Activated T-cell treated with anti-CD3 and anti-CD28 coated beads for 48 hours (primary cell): ENCODE measurements at places on chromosomes 6 and 20.

DNA sequence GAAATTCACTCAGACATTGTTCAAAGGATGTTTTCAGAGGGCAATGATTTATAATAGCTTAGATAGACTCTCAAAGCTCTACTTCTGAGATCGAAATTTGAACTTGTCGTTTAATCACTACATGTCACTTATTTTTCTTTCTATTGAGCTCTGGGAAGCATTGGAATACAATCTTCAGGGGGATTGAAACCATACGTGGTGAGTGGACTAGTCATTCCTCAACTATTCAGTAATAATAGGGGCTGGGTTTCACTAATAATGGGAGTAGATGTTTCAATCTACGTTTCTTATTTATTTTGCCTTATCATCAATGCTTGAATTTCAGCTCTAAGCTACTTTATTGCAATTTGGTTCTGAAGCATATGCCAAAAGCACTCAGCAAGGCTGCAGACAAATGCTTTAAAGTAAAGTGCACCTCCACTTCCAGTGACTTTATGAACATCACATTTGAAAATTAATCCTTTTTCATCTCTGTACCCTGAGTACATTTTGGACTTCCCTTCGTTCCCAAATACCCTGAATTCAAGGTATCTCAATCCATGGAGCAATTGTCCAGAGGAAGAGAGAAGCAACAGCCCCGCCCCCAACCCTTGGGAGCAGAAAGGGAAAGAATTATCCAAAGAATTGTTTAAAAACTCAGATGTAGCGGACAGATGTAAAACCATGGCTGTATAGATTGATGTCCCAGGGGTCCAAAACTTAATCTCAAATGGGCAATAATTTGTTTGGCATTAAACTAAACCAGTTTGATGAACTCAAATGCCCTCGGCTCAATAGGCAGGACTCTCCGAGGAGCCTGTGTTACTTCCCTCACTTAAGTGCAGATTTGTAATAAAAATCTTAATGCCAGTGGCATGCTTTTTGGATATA, 68.1 kb downstream of the HFE start:
- DNase-seq, result no peak

GRCh38 chr6:44297063-44298038, 15.8 kb downstream of the AARS2 start:
- peak; percentile 47 for DNase-seq

GRCh38 chr6:176766-177165, 115.5 kb upstream of the DUSP22 start:
- DNase-seq, result no peak

- DNase-seq, result no peak
These were observed 579.0 kb upstream of the BTBD3 start for GRCh38 chr20:11338496-11339306.

GRCh38 chr6:55941702-55942101, 66.3 kb upstream of the BMP5 start:
- no peak for DNase-seq

- no peak for DNase-seq
These were observed 21.4 kb downstream of the BCAS1 start for GRCh38 chr20:54048891-54049545.

DNA sequence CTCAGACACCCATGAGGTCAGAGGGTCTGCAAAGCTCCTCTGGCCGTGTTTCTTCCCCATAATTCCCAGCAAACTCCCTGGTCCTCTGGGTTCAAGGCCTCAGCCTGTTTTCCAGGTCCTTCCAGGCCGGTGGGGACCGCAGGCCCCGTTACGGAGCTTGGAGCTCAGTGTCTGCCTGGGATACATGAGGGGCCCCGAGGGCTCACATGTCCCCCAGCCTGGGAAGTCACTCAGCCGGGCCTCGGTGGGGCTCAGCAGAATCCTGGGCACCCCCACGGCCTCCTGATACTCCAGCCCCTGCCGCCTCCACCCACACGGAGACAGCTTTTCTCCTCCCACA, 3.4 kb upstream of the SULF2 start:
- no peak for DNase-seq

DNA sequence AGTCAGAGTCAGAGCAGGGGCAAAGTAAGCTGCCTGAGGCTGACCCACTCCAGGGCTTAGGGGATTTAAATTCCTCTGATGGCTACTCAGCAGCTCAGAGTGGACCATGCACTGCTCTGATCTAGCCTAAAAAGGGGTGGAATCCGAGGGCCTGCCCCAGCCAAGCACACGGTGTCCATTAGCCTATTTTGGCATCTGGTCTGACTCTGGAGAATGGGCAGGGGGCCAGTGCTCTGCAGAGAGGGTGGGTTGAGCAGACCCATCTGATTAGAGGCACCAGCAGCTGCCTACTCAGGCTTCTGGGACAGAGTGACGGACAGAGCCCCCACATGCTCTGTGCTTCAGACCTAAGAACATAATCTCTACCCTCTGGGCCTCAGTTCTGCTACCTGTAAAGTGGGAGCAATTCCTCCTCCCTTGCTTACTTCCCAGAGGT, 25.9 kb upstream of the TGM2 start:
- no peak for DNase-seq

DNA sequence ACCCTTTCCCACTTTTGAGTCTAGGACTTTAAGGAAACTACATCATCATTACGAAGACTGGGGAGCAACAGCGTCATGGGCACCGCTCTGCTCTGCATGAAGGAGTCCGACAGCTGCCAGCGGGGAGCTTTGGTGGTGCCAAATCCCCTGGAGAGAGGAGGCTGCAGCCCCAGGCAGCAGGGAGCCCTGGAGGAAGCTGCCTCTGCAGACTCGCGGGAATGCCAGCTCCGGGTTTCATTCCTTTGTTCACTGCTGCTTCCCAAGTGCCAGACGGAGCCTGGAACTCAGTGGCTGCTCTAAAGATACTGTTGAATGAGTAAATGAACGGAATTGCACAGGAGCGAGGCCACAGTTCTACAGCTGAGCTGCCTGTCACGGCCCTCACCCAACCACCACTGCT, 196.5 kb upstream of the THBS2 start:
- no peak for DNase-seq

DNA sequence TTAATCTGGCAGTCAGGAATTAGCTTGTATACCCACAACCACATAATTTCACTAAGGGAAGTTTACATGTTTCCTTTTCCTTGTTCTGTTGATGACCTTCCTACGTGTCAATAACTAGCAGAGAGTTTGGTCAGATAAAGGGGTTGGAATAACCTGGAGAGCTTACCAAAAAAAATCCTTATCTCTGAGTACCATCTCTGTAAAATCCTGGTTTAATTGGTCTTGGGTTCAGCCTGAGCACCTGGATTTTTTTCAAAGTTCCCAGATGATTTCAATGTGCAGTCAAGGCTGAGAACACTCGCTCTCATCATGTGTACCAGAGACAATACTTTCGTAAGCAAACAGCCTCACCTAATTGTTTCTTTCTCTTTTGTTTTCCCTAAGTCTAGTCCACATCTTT, 483.8 kb upstream of the FLRT3 start:
- DNase-seq, result no peak

DNA sequence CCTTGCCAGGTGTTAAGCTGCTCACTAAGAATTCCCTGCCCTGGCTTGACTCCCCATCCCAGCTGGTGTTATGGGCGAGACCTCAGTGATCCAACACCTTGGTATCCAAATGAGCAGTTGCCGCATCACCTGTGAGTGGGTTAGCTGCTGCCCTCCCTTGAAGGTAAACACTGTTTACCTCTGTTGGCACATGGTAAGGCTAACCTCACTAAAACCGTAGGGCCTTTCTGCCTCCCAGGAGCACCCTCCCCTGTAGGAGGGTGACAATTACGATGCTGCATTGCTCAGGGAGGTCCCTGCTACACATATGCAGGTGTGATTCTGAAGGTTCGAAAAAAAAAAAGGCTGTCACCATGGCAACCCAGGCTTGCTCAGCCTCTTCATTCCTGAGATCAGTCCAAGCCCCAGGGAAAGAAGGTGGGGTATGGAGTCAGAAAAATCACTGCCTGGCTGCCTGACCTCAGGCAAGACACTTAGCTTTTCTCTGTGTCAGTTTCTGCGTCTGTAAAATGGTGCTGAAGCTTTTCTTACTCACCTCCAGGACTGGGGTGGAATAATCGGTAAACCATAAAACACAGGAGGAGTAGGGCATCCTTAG, 19.5 kb downstream of the PNPLA1 start:
- no peak for DNase-seq

DNA sequence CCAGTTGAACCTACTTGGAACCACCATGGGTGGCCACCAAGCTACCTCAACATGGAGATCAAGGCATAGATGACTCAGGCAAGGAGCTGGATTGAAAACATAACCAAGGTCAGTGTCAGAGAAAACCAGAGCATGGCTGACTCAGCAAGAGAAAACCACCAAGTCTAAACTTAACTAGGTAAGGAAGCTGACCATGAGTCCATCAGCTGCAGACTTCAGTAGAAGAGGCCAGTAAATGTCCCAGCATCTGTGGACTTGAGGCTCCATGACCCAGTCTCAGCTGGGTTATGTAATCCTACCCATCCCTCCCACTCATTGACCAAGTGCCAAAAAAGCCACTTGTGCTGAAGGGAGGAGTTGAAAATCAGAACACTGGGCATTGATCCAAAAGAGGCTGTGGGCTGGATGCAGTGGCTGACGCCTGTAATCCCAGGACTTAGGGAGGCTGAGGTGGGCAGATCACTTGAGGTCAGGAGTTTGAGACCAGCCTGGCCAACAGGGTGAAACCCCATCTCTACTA, 93.7 kb upstream of the CBLN4 start:
- DNase-seq, result no peak

- no peak for DNase-seq
These were observed 60.5 kb upstream of the EXOC2 start for GRCh38 chr6:753486-753885.

- no peak for DNase-seq
These were observed 857 bp downstream of the TAP2 start for GRCh38 chr6:32837651-32838113.

DNA sequence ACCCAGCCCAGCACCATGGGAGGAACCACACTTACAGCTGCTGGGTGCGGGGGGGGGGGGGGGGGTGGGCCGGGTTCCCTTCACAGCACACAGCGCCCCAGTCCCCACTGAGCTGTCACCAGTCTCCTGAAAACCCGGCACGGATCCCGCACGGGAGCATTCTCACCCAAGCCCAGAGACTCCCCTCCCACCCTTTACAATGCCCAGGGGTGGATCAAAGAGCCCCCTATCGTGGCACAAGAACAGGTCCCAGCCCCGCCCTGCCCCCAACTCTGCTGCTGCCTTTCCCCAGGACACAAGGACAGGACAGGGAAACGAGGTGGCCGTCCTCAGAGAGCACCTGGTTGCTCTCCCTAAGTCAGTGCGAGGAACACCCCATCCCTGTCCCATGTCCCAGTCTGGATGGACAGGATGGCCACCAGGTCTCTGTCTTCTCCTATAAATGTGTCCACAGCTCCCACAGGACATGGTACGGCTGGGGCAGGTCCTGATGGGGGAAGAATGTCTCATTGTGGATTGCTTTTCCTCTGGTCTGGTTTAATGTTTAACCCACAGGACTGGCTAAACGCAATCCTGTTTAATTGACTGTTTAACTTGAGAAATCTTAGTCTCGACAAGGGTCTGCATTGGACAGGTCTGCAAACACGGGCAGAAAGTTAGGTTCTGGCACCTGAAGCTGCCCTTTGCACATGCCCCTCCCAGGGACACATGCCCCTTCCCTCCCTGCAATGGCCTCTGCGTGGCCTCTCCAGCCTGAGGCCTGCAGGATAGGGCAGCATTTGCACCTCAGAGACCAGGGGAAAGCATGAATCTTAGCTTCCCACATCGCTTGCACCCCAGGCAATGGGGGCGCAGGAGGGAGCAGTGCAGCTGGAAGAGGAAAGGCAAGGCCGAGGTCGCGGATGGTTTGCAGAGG, 45.3 kb downstream of the DACT2 start:
- no peak for DNase-seq

DNA sequence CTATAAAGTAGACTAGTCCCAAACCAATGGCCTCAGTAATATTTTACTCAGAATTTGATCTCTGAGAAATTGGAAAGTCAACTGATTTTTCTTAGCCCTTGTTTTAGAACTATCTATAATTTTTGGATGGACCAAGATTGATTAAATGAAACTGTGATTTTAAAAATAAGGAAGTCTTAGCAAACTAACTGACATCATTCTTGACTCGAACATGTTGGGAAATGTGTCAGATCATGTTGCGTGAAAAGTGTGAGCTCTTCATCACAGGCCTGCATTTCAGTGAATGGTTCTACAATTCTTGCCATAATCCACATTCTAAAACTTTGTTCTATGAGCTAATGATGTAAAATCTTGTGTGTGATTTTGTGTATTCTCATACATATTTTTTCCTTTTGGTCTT, 11.0 kb downstream of the TNFAIP3 start:
- DNase-seq, result no peak

- DNase-seq, result no peak
These were observed 12.5 kb downstream of the UTRN start for GRCh38 chr6:144297511-144298100.

DNA sequence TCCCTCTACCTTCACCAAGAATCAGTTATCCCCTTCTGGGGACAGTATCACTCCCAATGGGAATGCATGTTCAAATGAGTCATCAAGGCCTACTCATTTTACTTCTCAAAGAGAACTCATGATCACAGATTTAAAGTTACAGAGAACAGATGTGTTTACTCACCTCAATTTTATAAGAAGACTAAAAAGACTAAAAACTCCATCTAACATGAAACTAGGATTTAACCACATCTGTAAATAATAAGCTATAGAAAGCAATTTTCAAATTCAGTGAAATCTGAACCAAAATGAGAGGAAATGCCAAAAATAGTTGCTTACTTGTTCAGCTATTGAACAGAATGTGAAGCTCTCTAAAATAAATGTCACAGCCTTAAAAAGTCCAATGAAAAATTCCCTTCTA, 300.1 kb upstream of the KCNQ5 start:
- DNase-seq, result no peak

- no peak for DNase-seq
These were observed 149.4 kb downstream of the CD24 start for GRCh38 chr6:106825156-106825555.
